ENCODE measurements at places on chromosomes 5 and 9.

DNA sequence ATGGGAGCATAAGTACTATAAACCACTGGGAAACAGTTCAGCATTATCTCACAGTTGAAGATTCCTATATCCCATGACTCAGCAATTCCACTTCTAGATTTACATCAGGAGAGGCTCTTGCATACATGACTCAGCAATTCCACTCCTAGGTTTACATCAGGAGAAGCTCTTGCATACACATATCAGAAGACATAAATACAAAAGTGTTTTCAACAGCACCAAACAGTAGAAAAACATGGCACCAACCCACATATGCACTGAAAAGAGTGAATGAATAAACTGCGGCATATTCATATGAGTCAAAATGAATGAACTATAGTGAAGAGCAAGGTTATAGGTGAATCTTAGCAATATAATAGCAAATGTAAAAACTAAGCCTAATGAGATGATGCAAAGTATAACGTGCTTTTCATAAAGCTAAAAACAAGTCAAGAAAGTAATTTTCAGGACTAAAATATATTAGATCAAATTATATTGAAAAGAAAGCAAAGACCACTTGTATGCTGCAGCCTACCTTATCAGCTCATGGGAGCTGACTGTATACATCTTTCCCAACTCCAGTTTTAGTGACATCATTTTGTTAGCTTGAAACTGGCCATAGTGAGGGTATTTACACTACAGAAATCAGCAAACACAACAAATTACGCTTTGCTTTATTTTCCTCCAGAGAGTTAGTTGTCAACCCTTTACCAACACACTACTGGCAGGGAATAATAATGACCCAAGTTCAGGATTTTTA, 95.8 kb downstream of the ANKRD18B start:
- DNase-seq: no peak

- no peak for DNase-seq
These were observed 29.6 kb downstream of the CAPSL start for GRCh38 chr5:35908814-35909213.

DNA sequence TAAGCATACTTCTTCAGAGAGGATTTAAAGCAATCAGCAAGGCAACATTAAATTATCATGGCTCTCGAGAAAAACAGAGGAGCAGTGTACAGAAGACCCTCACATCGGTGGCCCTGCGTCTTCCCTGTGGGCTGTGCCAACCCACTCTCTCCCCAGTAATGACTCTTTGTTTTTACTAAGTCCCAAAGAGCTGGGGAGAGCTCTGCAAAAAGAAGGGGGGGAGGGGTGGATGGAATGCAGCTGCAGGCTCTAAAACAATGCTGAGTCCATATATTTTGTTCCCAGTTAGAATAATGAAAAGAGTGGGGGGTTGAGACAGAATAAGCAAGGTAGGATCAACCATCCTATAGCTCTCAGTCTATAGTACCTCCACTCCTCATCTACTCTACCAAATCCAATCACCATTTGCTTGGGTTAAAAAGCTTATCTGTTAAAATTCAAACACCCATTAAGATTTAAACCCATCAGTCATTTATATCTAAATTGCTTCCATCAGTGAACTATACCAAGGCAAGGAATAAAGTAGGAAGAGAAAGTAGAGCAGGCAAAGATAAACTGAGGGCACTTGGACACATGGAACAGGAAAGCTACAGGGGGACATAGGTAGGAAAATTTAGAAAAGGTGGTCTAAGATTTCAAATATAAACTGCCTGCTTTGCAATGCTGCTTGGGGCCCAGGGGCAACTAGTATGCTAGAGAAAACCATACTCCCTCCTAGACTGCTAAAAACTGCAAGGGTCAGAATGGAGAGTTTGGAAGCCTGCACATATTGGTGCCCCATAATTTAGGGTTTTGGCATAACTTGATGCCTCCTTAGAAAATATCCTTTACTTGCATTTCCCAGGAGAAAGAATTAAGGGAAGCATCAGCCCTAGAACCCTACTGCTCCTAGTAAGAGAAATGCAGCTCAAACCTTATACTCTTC, 20.6 kb downstream of the ELL2 start:
- no peak for DNase-seq

GRCh38 chr9:112556497-112557442, 70.1 kb downstream of the KIAA1958 start:
- DNase-seq: no peak

GRCh38 chr5:168209244-168209995, 82.0 kb upstream of the WWC1 start:
- DNase-seq: no peak

DNA sequence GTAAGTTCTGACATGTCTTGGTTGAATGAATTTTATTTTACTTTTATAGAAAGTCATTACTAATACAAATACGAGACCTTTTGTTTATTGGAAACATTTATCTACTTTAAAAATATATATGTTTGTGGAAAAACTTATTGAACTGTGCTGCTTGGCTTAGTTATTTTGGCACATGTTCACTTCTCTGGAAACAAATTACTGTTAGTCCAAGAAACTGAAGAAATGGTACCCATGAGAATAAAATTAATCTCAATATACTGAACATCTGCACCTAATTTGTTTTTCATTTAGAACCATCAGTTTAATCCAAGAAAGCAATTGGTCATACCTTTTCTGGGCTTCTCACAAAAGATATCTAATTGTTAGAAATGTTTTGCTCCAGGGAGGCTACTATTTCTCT, 32.2 kb downstream of the INVS start:
- no peak for DNase-seq

GRCh38 chr9:135346438-135347050, 133.0 kb upstream of the PPP1R26 start:
- no peak for DNase-seq

- no peak for DNase-seq
These were observed 93.1 kb downstream of the NXNL2 start for GRCh38 chr9:88628114-88628513.

DNA sequence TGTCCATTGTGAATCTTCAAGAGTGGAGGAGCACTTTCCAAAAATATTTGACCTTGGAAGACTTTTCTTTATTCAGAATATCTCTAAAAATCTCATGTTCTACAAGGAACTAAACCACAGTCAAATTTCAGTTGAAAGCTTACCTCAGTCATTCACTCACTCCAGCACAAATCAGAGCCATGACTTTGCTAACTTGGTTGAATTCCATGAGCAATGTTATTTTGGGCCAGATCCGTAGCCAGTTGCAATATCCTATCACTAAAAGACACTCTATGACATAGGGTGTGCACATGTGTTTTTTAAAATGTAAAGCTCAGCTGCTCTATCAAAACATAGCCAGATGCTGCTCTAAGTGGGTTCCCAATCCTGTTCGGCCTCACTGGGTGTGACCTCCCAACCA, 156.1 kb upstream of the ANKRD55 start:
- no peak for DNase-seq

GRCh38 chr5:127412698-127413097, 104.7 kb upstream of the PRRC1 start:
- DNase-seq: no peak

DNA sequence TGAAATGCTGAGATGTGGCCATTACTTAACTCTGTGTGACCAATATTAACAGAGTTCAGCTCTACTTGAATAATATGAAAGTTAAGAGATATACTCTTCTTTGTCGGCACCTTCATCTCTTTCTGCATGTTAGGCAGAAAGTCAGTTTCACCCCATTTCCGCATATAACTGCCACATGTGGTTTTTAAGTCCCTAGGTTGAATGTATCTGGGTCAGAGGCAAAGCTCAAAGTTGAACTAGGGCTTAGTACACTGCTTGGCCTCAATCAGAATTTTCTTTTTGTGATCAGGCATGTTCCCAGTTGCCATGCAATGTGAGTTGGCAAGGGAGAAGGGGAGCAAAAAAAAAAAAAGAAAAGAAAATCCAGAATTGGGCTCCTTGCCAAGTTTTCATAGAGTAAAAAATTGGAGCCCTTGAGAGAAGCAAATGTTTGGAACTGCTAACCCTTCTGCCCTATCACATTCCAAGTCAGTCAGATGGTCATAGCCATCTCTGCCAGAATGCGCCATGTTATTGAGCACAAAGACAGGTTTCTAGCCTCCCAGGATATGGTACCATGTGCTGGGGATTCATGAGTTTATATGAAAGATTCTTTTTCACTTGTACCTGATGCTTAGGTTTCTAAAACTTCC, 251.2 kb upstream of the RORB start:
- no peak for DNase-seq

- no peak for DNase-seq
These were observed 376.6 kb downstream of the SPOCK1 start for GRCh38 chr5:137122558-137122957.

- DNase-seq: no peak
These were observed 5.2 kb upstream of the AGPAT2 start for GRCh38 chr9:136692185-136693134.

- DNase-seq: no peak
These were observed 38.5 kb upstream of the FAM81B start for GRCh38 chr5:95352691-95353090.

- DNase-seq: no peak
These were observed 33.5 kb upstream of the SPARC start for GRCh38 chr5:151720215-151720614.
